Activated CD8-positive, alpha-beta memory T cell treated with anti-CD3 and anti-CD28 coated beads for 1 hour (primary cell): ENCODE measurements at places on chromosomes 7 and 10.
A peak's percentile ranks its signal among the peaks of the same experiment; 100 is the strongest.

DNA sequence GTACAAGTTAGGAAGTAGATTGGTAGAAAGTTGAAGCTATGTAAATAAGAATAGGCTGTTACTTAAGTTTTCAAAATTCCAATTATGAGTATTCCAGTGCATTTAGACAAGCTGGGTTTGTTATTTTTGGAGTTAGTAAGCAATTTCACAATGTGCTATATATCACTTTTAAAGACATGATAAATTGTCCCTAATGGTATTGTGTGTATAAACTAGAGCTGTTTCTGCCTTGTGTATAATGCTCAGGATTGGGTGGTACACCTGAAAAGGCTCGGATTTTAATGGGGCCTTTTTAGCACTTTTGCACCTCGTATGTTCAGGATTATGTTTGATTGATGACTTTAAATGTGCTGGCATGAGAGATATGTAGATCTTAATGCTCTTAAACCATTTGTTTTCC, 175.8 kb downstream of the VTI1A start:
- no peak for DNase-seq

DNA sequence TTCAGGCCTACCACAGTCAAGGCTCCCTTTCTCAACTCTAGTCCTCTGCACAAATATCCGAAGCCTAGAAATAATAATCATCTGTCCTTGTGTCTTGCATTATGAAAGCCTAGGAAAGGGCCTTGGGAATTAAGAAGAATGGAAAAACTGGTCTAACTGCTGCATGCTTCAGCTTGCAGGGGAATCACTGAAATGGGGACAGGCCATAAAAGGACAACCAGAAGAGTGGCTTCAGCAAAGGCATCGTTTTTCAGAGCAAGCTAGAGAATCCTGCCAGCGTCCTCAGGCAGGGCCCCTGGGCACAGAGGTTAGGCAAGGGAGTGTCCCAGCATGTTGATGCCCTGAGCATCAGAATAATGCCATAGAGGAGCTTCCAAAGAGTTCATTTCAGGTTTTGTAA, 13.2 kb downstream of the ERVW-1 start:
- DNase-seq, result no peak

DNA sequence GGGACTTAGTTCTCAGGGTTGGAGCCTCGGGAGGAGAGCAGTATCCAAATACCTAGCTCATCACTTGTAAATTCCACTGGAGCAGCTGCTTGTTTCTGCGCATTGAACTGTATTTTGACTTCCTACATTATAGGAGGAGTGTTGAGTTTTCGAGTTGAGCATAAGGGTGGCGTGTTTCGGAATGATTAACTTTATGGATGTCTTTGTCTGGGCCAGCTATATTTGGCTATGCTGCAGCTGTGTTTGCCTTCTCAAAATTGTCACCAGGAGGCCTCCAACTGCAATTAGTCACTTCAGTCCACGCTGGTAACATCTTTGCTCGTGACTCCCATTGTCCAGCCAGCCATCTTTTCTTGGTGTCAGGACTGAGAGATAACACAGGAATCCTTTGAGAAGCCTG, 9.1 kb downstream of the CELF2 start:
- no peak for DNase-seq

DNA sequence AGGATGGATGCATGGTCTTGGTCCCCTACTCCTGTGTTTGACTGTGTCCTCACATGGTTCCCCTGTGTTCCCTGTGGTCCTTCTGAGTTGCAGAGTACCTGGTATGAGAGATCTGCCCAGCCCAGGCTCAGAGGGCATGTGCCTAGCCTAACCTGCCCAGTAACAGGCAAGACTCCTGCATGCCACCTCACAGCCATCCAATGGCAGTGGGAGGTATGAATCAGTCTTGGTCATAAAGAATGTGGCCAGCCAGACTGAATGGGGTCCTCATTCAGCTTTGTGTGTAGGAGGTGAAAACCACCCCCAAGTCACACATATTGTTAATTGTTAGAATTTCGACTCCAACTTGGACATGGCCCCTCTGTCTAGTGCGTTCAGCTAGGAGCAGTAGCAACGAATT, 17.2 kb upstream of the GPR158 start:
- no peak for DNase-seq

DNA sequence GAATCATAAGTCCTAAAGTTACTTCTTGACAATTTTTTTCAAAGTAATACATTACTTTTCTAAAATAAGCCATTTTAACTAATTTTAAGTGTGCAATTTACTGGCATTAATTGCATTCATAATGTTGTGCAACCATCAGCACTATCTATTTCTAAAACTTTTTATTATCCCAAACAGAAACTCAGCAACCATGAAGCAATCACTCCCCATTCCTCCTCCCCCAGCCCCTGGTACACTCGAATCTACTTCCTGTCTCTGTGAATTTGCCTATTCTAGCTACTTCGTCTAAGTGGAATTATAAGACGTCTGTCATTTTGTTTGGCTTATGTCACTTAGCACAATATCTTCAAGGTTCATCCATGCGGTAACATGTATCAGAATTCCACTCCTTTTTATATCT, 84.9 kb downstream of the MKX start:
- DNase-seq, result no peak

- DNase-seq, result no peak
These were observed 3.3 kb downstream of the PLXDC2 start for GRCh38 chr10:19819419-19820033.

DNA sequence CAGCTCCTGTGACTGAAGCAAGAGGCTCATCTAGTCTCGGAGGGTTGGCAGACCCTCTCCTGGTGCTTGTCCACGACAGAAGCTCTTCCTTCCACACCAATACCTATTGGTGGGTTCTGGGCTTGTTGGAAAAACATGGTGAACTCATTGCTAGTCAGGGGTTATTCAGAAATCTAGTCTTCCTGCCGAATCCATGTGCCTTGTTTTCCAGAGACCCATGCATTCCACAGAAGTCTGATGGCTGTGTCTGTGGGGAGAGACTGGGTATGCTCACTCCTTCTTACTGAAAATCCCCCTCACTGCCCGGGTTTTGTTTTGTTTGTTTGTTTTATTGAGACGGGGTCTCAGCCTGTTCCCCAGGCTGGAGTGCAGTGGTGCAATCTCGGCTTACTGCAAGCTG, 138.3 kb downstream of the DNAJB6 start:
- DNase-seq, result no peak

DNA sequence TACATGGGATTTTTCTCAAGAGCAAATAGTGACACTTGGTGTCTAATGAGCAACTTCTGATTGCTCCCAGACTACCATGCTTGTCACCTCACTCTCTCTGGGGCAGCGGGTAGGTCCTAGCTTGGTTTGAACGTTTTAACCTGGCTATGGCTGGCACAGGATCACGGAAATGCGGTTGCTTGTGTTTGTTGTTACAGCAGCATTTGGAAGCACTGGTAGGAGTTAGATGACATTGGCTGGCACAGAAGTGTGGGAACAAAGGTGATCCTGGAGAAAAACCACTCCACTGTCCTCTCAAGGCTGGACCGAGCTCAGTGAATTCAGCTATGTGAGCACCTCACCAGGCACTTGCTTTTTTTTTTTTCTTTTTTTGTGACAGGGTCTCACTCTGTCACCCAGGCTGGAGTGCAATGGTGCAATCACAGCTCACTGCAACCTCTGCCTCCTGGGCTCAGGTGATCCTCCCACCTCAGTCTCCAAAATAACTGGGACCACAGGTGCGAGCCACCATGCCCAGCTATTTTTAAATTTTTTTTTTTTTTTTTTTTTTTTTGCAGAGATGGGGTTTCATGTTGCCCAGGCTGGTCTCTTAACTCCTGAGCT, 3.5 kb upstream of the PFKFB3 start:
- DNase-seq, result no peak

GRCh38 chr10:22339761-22340328, 5.5 kb upstream of the SPAG6 start:
- no peak for DNase-seq

DNA sequence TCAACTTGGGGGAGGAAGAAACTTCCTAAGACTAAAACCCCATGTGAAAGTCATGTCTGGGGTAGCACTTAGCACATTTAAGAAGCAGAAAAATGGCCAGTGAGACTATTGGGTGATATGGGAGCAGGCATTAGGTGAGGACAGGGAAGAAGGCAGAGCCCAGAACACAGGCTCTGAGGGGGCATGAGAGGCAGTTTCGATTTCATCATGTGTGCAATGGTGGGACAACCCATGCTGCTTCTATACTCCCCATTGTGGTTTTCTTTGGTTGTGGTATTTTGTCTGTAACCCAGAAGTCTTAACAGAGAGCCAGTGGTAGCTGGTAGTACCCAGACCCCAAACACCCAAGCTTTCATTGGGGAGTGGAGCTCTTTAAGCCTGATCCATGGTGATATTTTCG, 752.0 kb downstream of the GRID1 start:
- DNase-seq, result no peak

DNA sequence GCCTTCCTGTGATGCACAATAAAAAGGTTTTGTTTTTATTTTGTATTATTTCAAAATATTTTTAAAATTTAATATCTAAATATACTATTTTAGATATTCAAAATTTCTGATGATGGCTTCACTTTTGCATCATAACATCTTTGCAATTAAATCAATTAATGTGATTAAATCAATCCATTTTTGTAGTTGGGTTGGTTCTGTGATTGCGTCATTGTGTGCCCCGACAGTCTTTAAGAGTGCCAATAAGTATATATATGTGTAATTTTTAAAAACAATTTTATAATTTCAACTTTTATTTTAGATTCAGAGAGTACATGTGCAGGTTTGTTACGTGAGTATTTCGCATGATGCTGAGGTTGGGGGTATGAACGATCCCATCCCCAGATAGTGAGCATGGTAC, 70.5 kb downstream of the SEPTIN14 start:
- DNase-seq, result no peak

GRCh38 chr7:100568176-100568895, 5.4 kb downstream of the SAP25 start:
- DNase-seq, result no peak

GRCh38 chr7:151276666-151277590, 28.4 kb upstream of the SMARCD3 start:
- peak; percentile 6 for DNase-seq

- no peak for DNase-seq
These were observed 11.9 kb downstream of the DPY19L1 start for GRCh38 chr7:35025369-35025870.

GRCh38 chr10:78565841-78566240, 502.9 kb upstream of the ZMIZ1 start:
- no peak for DNase-seq

DNA sequence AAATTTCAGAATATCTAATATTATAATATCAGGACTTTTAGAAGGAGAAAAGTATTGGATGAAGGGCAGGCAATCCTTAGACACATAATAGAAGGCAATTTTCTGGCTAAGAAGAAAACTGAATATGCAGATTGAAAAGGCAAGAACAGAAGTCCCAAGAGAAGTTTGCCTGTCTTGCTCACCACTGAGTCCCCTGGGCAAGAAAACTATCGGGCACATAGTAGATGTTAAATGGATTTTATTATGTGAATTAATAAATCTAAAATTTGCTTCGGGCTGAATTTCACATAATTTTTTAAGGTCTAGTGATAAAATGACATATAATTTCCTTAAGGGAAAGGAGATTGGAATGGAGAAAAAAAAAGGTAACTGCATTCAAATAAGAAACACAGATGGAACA, 380.9 kb upstream of the GRM3 start:
- no peak for DNase-seq

DNA sequence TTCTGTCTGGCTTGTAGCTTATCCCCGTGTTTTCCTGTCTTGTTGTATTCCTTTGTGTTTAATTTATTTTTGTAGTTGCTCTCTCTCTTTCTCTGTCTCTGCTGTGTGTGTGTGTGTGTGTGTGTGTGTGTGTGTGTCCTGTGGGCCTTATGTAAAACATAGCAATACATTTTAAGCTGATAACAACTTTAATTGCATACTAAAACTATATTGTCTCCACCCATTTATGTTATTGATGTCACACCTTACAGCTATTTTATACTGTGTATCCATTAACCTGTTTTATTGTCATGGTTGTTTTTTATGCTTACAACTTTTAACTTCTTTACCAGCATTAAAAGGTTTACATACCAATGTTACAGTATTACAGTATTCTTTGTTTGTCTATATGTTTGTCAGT, 293.6 kb downstream of the SUGCT start:
- DNase-seq, result no peak

DNA sequence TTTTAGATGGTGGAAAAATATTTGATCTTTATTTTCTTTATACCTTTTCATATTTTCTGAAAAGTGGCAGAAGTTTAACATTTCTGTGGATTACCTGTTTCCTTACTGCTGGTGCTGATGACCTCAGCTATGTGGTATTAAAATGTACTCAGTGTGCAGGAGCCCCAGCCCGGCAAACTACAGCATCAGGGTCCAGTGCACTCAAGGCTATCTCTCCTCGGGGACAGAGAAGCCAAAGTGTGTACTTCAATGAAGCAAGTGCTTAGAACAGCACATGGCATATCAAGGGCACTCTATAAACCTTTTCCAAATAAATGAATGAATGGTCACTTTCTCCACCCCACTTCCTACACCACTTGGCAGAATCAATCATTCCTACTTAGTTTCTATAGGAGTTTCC, 111.8 kb downstream of the HIP1 start:
- DNase-seq, result no peak

DNA sequence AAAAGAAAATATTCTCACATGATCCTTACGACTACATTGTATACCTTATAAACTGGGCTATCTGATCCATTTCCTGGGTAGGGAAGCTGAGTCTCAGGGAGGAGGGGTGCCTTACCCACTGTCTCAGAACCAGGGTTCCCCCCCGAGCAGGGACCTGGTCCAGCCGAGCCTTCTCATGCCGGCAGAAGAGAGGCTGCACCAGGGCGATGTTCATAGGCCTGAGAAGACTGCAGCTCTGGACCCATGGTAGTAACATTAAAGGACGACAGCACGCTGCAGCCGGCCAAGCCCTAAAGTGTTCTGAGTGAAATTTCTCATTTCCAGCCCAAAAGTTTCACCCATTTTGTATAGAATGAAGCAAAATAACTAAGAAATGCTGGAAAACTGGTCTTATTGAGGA, 163.0 kb upstream of the TNS3 start:
- no peak for DNase-seq

DNA sequence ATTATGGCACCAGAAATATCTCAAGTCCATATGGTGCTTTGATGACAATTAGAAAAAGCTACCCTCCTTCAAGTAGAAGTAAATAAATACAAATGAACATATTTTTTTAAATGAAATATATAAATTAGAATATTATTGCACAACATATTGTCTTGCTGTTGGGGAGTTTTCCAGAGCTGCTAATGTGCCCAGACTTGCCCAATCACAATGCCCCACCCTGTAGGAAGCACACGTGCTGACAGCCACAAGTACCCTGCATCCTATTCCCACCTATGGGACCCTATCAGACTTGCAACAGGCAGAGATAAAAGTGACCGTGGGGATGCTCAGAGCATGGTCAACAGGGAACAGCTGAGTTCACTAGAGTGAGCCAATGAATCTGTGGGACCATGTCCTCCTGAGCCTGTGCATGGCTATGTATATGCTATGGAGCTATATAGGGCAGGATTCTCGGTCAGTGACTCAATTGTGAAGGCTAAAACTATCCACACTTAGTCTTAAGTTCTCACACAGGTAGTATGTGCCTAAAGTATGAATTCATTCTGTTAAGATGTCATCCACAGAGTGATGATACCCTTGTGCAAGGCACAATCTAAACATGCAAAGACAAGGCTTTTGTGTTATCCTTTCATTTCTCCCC, 336.0 kb downstream of the HGF start:
- no peak for DNase-seq
